ENCODE measurements at places on chromosomes 7 and 10. TPM values are rescaled to one million over a fixed set of nuclear protein-coding genes. Genes with fewer than 3 reads are reported as not detected.

Gene THSD7A
- not detected for total RNA-seq

Gene ASAH2
- 2.3 TPM for total RNA-seq

Gene MMRN2
- not detected for total RNA-seq

Gene ZNF735
- not detected for total RNA-seq

Gene ADAM12
- total RNA-seq, result 1.6 TPM

Gene UTF1
- total RNA-seq, result not detected

Gene FOXP2
- total RNA-seq, result not detected

Gene UROS
- total RNA-seq, result 45.7 TPM

Gene PNLIPRP3
- not detected for total RNA-seq

Gene MAGI2
- 0.05 TPM for total RNA-seq

Gene GIGYF1
- total RNA-seq, result 43.0 TPM

Gene LBX1
- total RNA-seq, result not detected

Gene NAPEPLD
- total RNA-seq, result 6.0 TPM

Gene GBX1
- total RNA-seq, result not detected

Gene TRDMT1
- 11.6 TPM for total RNA-seq

Gene GNAT3
- not detected for total RNA-seq

Gene OGDHL
- not detected for total RNA-seq

Gene TRIP6
- 28.6 TPM for total RNA-seq

Gene PPP1R17
- total RNA-seq, result not detected

Gene TUBAL3
- total RNA-seq, result not detected

Gene NKX2-3
- not detected for total RNA-seq

Gene SPDYE3
- total RNA-seq, result not detected

Gene ITGB8
- total RNA-seq, result not detected

Gene BMS1
- 17.5 TPM for total RNA-seq

Gene PRKG1
- total RNA-seq, result not detected

Gene VENTX
- total RNA-seq, result not detected

Gene SLC13A1
- not detected for total RNA-seq

Gene TUBB8
- not detected for total RNA-seq

Gene GPR22
- total RNA-seq, result not detected

Gene WNT16
- total RNA-seq, result not detected

Gene LAMB4
- not detected for total RNA-seq

Gene C10orf88
- total RNA-seq, result 11.5 TPM

Gene PTPRZ1
- not detected for total RNA-seq

Gene CCL24
- total RNA-seq, result not detected

Gene PURB
- 28.0 TPM for total RNA-seq

Gene PNLIPRP2
- total RNA-seq, result not detected

Gene AHCYL2
- 7.3 TPM for total RNA-seq

Gene HOXA3
- total RNA-seq, result not detected

Gene ABCB1
- total RNA-seq, result 2.8 TPM

Gene HACD1
- total RNA-seq, result 0.40 TPM

Gene NXPH1
- total RNA-seq, result not detected

Gene GBF1
- 42.9 TPM for total RNA-seq

Gene EBLN1
- not detected for total RNA-seq

Gene CFTR
- total RNA-seq, result not detected

Gene CASD1
- 13.8 TPM for total RNA-seq

Gene PLPP4
- total RNA-seq, result not detected

Gene GNB2
- 274 TPM for total RNA-seq

Gene SLC39A12
- not detected for total RNA-seq

Gene IRF5
- 8.0 TPM for total RNA-seq

Gene HOXA10
- total RNA-seq, result not detected

Gene KDM7A
- 4.1 TPM for total RNA-seq

Gene UBE3C
- total RNA-seq, result 57.1 TPM

Gene AKR1C2
- total RNA-seq, result not detected

Gene TMEM236
- not detected for total RNA-seq

Gene C7orf33
- total RNA-seq, result not detected

Gene C10orf62
- total RNA-seq, result not detected
